ENCODE measurements at places on chromosomes 2 and 18.

DNA sequence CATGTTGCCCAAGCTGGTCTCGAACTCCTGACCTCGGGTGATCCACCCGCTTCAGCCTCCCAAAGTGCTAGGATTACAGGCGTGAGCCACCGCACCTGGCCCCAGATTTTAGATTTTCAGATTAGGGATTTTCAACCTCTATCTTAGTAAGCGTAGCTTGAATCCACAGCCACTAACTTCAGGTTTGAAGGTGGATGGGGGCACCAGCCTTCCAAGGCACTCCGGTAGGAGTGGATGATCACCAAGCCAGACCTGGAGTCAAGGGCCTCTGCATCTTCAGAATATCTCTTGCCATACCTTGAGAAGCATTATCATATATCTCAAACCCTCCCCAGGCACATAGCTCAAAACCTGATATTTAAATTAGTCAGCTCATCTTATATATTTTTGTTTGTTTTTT lies 17.9 kb downstream of the GALM start:
- no peaks in the 10 kb centered on the region for H3K27me3 ChIP-seq
- H3K27ac ChIP-seq, result peak overlapping the region; percentile 12
- H3K4me3 ChIP-seq, result no peak overlapping the region
- peaks cover 70% of the 10 kb centered on the region for H3K36me3 ChIP-seq
- DNase-seq, result no peak
- H3K4me1 ChIP-seq, result peaks cover 45% of the 10 kb centered on the region

GRCh38 chr2:142131010-142131669 lies at the start of gene LRP1B:
TSS of gene LRP1B (minus strand) at chr2:142131016. CDS start at chr2:142130729, 287 bp downstream.
- DNase-seq, result no peak
- H3K36me3 ChIP-seq, result no peaks in the 10 kb centered on the region
- H3K27me3 ChIP-seq, result peaks cover 42% of the 10 kb centered on the region
- H3K4me3 ChIP-seq, result peak within 1 kb of the TSS; percentile 80
- peaks cover 19% of the 10 kb centered on the region for H3K4me1 ChIP-seq
- no peak within 1 kb of the TSS for H3K27ac ChIP-seq

DNA sequence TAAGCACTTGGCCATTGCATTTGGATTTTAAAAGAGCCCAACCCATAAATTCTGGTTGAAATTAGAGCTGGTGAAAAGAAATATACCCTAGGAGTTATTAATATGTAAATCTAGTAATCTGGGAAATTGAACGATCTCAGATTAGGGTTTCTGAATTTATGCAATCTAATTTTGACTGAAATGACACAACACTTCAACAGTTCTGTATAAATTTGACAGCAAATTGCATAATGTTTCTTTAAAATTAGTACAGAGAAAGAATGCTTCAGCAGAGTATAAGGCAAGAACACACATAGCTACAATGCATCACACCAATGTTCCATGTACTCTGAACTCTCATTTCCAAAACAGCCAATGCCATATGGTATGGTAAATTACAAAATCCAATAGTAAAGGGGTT lies 201.5 kb upstream of the ITGA4 start:
- peaks cover 17% of the 10 kb centered on the region for H3K4me1 ChIP-seq
- no peak overlapping the region for H3K4me3 ChIP-seq

GRCh38 chr2:174052584-174052976 lies 87.4 kb upstream of the SP3 start:
- H3K27ac ChIP-seq, result no peak overlapping the region
- no peak overlapping the region for H3K4me3 ChIP-seq
- H3K36me3 ChIP-seq, result no peaks in the 10 kb centered on the region
- DNase-seq, result no peak
- H3K4me1 ChIP-seq, result no peaks in the 10 kb centered on the region

GRCh38 chr2:67848551-67849285 lies 214.1 kb downstream of the C1D start:
- no peak for DNase-seq
- peaks cover 5% of the 10 kb centered on the region for H3K27me3 ChIP-seq
- no peak overlapping the region for H3K27ac ChIP-seq
- H3K36me3 ChIP-seq, result no peaks in the 10 kb centered on the region
- H3K4me3 ChIP-seq, result no peak overlapping the region

DNA sequence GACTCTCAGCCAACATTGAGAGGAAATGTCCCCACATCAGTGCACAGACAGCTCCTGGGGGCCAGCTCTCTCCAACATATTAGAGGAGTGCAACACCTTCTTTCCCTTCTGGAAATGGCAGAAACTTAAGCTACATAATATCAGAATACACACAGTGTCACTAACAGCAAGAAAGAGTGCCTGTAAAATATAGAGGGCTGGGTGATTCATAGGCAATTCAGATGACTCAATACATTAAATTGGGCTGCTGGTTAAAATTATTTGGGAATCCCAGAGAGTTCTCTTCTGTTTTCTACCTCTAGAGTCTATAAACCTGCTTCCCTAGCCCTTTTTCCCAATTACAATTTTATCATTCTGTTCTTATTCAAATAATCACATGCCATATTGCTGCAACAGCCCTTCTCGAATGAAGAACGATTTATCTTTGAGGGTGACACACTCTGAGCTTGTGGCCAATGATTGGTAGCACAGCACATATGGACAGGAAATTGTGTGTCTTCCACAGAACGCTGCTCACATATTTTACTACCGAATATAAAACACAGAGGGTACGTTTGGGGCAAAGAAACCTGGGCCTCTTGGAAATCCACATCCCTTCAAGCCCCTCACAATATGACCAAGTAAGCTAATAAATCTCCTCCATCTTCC lies 381.2 kb downstream of the MBD2 start:
- H3K27ac ChIP-seq, result no peak overlapping the region
- no peaks in the 10 kb centered on the region for H3K4me1 ChIP-seq
- DNase-seq, result no peak
- no peaks in the 10 kb centered on the region for H3K27me3 ChIP-seq
- no peak overlapping the region for H3K4me3 ChIP-seq

GRCh38 chr2:227826563-227826962 lies 12.9 kb downstream of the CCL20 start:
- no peaks in the 10 kb centered on the region for H3K4me1 ChIP-seq
- no peak overlapping the region for H3K27ac ChIP-seq
- no peaks in the 10 kb centered on the region for H3K36me3 ChIP-seq

GRCh38 chr18:11818486-11819203 lies 32.6 kb upstream of the CHMP1B start:
- DNase-seq, result no peak
- H3K36me3 ChIP-seq, result no peaks in the 10 kb centered on the region
- H3K4me1 ChIP-seq, result no peaks in the 10 kb centered on the region
- H3K4me3 ChIP-seq, result no peak overlapping the region

DNA sequence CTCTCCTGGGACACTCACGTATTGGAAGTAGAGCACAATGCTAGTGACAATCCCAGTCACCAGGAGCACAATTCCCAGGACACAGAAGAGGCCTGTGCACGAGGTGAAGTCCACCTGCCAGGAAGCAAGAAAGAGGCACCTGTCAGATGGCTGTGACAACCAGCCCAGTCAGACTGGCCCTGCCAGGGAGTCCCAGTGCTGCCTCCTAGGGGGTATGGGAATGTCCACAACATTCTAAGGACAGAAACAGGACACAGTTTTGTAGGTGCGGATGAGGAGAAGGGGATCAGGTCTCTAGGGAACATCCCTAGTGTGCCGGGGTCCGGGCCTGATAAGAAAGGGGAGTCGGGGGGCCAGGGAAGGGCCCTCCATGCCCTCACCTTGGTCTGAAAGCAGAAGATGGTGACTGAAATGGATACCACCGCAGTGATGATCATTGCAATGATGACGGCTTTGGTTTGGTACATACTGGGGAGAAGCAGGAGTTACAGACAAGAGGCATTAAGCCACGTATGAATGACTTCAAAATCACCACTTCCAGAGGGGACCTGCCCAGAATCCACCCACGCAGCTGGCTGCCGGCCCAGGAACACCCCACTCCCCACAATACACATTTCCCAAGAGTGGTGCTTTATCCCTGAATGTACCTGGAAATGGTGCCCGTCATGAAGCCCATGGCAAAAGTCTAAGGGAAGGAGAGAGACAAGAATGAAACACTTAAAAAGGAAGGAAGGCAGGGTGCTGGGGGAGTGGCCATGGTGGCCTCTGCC lies 6.9 kb downstream of the PNKD start:
- peaks cover 55% of the 10 kb centered on the region for H3K36me3 ChIP-seq
- no peak for DNase-seq
- H3K4me1 ChIP-seq, result peaks cover 13% of the 10 kb centered on the region
- no peak overlapping the region for H3K27ac ChIP-seq
- no peaks in the 10 kb centered on the region for H3K27me3 ChIP-seq

GRCh38 chr18:61606068-61606660 lies 272.9 kb downstream of the CDH20 start:
- H3K27ac ChIP-seq, result no peak overlapping the region
- H3K36me3 ChIP-seq, result no peaks in the 10 kb centered on the region
- no peak for DNase-seq
- H3K4me3 ChIP-seq, result no peak overlapping the region

GRCh38 chr2:44964752-44965236 lies 23.3 kb downstream of the SIX3 start:
- H3K4me1 ChIP-seq, result no peaks in the 10 kb centered on the region
- H3K27ac ChIP-seq, result no peak overlapping the region
- no peaks in the 10 kb centered on the region for H3K36me3 ChIP-seq
- no peak overlapping the region for H3K4me3 ChIP-seq
- DNase-seq, result no peak

DNA sequence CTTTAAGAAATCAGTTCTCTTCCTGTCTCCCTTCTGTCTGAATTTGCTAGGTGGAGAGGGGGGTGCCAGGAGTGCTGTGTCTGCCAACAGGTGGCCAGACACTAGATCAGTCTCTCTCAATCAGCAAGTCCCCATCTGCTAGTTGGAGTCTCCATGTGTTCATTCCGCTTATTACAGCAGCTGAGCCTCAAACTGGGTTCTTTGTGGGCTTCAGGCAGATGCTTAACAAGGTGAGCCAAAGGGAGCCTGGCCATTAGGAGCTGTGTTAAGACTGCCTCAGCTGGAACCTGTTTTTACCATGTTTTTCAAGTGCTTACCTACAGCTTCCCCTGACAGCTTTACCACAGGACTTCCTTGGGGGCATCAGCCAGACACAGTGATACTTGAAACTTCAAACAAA lies 401.9 kb downstream of the LRP1B start:
- DNase-seq, result no peak
- H3K27ac ChIP-seq, result no peak overlapping the region
- H3K4me1 ChIP-seq, result no peaks in the 10 kb centered on the region
- no peaks in the 10 kb centered on the region for H3K36me3 ChIP-seq
- H3K4me3 ChIP-seq, result no peak overlapping the region

Measured in activated T-helper 1 cell treated with anti-CD3 and anti-CD28 coated beads, Interleukin-12 subunit alpha, Interleukin-12 subunit beta, Interleukin-2, Interleukin-4 antibody, amounts not matched to agents 30 ng/mL and 10 ng/mL and 1 ng/mL, durations not matched to agents 14 hours and 24 hours and 36 hours (primary cell).